ENCODE measurements at places on chromosomes 11 and 22. TPM values are rescaled to one million over a fixed set of nuclear protein-coding genes. Genes with fewer than 3 reads are reported as not detected.

- H3K27ac ChIP-seq, result no peak overlapping the region
- H3K4me1 ChIP-seq, result no peaks in the 10 kb centered on the region
- H3K36me3 ChIP-seq, result no peaks in the 10 kb centered on the region
- no peak for DNase-seq
- no peaks in the 10 kb centered on the region for H3K27me3 ChIP-seq
Observed at GRCh38 chr22:19285831-19286230, 5.7 kb downstream of the CLTCL1 start.

GRCh38 chr11:46436113-46436512, 44.5 kb upstream of the CHRM4 start:
- H3K27ac ChIP-seq, result no peak overlapping the region
- H3K4me1 ChIP-seq, result no peaks in the 10 kb centered on the region
- peaks cover 12% of the 10 kb centered on the region for H3K36me3 ChIP-seq
- no peaks in the 10 kb centered on the region for H3K27me3 ChIP-seq
- DNase-seq, result no peak

MYEOV gene
- 232 TPM for total RNA-seq

ART1 gene
- not detected for total RNA-seq

- no peak for DNase-seq
- no peaks in the 10 kb centered on the region for H3K36me3 ChIP-seq
- no peak overlapping the region for H3K27ac ChIP-seq
Observed at GRCh38 chr22:48320048-48320682, 1507.5 kb downstream of the BRD1 start.

GRCh38 chr22:24875862-24876506, 70.0 kb downstream of the SGSM1 start:
- no peak overlapping the region for H3K27ac ChIP-seq
- H3K27me3 ChIP-seq, result peaks cover 41% of the 10 kb centered on the region
- no peak overlapping the region for H3K4me3 ChIP-seq
- no peaks in the 10 kb centered on the region for H3K36me3 ChIP-seq

DNA sequence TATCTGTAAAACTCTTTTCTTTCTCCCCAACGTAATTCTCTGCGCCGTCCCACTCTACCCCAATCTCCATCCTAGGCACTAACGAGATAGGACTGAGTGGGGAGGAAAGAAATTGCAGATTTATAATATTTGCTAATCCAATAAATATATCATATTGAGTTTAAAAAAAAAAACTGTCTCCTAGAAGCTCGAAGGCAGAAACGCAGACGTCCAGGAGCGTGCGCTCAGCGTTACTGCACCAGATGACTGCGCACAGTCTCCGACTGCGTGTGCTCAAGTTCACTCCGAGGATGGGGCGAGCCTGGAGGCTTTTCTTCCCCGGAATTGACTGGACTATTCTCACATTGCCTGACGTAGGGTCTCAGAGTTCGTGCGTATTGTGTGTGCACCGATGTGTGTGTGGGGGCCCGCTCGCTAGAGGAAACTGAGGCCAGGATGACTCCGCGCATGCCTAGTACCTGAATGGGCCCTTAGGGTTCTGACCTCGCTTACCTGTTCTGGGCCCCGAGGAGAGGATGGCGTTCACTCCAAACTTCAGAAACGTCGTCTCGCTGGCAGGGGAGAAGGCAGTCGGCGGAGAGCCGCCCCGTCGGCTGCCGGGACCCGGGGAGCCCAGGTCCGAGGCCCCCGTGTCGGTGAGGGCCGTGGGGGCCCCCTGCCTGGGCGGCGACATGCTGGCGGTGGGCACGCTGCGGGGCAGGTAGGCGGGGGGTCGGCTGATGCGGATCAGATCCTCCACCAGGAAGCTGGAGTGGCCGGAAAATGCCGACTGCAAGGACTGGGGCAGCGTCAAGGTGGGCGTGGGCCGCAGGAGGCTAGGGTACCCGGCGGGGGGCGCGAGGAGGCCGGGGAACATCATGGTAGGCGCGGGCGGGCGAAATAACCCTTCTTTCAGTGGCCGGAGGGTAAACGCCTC, 551 bp downstream of the DBX1 start:
- DNase-seq, result no peak
- H3K36me3 ChIP-seq, result no peaks in the 10 kb centered on the region
- no peaks in the 10 kb centered on the region for H3K4me1 ChIP-seq
- H3K27ac ChIP-seq, result no peak overlapping the region
- H3K4me3 ChIP-seq, result no peak overlapping the region
- H3K27me3 ChIP-seq, result peaks cover 62% of the 10 kb centered on the region

SLC22A12 gene
- total RNA-seq, result not detected

DNA sequence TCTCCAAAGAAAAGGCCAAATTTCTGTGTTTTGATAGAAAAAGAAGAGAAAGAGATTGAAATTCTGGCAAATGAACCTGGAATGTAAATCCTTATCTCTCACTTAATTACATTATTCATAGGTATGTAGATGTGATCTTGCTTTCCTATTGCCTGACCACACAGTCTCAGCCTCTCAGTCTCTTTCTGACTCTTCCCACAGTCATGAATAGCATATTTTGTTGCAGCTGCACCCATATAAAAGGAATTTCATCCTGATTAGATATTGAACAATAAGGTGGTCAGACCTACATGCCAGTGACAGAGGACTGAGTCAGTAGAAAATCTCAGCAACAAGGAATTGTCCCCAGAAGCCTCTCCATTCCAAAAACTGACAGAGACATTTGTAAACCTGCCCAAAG, 62.9 kb upstream of the LRRC4C start:
- no peak for DNase-seq
- H3K4me1 ChIP-seq, result no peaks in the 10 kb centered on the region
- no peak overlapping the region for H3K27ac ChIP-seq

KDELR3 gene
- 15.5 TPM for total RNA-seq

FGF3 gene
- not detected for total RNA-seq

- H3K27me3 ChIP-seq, result no peaks in the 10 kb centered on the region
- H3K36me3 ChIP-seq, result no peaks in the 10 kb centered on the region
- DNase-seq, result no peak
- no peaks in the 10 kb centered on the region for H3K4me1 ChIP-seq
- H3K27ac ChIP-seq, result no peak overlapping the region
- no peak overlapping the region for H3K4me3 ChIP-seq
Observed at GRCh38 chr11:112651386-112651785, 309.8 kb upstream of the NCAM1 start.

CNTF gene
- 3.4 TPM for total RNA-seq

GRCh38 chr22:24982301-24983056, 30.0 kb downstream of the KIAA1671 start:
- H3K4me3 ChIP-seq, result no peak overlapping the region
- peaks cover 2% of the 10 kb centered on the region for H3K36me3 ChIP-seq
- H3K27me3 ChIP-seq, result no peaks in the 10 kb centered on the region
- no peak for DNase-seq

DNA sequence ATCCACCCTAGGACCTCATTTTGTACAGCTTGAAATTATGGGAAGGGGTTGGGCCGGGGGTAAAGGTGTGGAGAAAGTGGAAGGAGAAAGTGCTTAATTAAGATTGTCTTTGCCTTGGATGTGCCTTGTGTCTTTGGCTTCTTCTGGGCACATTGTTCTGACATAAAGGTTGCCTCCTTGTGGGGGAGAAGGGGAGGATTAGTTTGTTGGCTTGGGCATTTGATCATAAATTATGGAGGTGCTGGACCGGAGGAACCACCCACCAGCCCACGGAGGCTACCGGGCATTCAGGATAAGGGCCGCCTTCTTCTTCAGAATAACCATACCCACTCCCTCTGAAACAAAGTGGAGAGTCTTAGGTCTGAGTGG, 1.3 kb downstream of the PAFAH1B2 start:
- DNase-seq, result peak; percentile 41
- peak overlapping the region; percentile 85 for H3K4me3 ChIP-seq
- H3K27me3 ChIP-seq, result no peaks in the 10 kb centered on the region
- peaks cover 13% of the 10 kb centered on the region for H3K4me1 ChIP-seq
- peaks cover 31% of the 10 kb centered on the region for H3K36me3 ChIP-seq
- H3K27ac ChIP-seq, result peak overlapping the region; percentile 44

- H3K36me3 ChIP-seq, result no peaks in the 10 kb centered on the region
- H3K27me3 ChIP-seq, result no peaks in the 10 kb centered on the region
- H3K4me3 ChIP-seq, result no peak overlapping the region
- no peak overlapping the region for H3K27ac ChIP-seq
Observed at GRCh38 chr11:94066901-94067429, 45.8 kb downstream of the HEPHL1 start.

- no peak for DNase-seq
- no peak overlapping the region for H3K27ac ChIP-seq
- H3K36me3 ChIP-seq, result no peaks in the 10 kb centered on the region
- H3K4me1 ChIP-seq, result no peaks in the 10 kb centered on the region
Observed at GRCh38 chr11:27004103-27004502, 10.2 kb downstream of the FIBIN start.

DNA sequence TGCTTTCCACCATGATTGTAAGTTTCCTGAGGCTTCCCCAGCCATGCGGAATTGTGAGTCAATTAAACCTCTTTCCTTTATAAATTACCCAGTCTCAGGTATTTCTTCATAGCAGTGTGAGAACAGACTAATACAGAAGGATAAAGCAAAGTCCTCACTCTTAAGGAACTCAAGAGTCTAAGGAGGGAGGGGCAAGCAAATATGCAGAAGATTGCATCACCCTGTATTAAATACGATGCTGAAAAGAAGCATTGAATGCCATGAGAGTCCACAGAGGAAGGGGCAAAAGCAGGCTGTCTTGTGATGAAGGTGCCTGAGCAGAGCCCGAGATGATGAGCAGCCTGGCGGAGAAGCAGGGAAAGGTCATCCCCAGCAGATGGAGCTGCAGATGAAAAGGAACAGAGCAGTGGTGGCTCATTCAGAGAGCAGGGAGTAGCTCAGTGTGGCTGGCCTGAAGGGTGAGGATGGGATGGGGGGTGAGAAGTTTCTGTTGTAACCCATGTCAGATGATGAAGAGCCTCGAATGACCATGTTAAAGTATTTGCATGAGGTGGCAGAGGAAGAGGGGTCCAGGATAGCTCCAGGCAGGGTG, 6.3 kb upstream of the IZUMO1R start:
- H3K4me3 ChIP-seq, result no peak overlapping the region
- H3K36me3 ChIP-seq, result no peaks in the 10 kb centered on the region
- H3K27me3 ChIP-seq, result peaks cover 23% of the 10 kb centered on the region
- H3K27ac ChIP-seq, result no peak overlapping the region

GRCh38 chr11:126731576-126732142, 268.9 kb downstream of the KIRREL3 start:
- H3K27ac ChIP-seq, result no peak overlapping the region
- H3K36me3 ChIP-seq, result no peaks in the 10 kb centered on the region
- H3K27me3 ChIP-seq, result peaks cover 89% of the 10 kb centered on the region
- no peaks in the 10 kb centered on the region for H3K4me1 ChIP-seq

DNA sequence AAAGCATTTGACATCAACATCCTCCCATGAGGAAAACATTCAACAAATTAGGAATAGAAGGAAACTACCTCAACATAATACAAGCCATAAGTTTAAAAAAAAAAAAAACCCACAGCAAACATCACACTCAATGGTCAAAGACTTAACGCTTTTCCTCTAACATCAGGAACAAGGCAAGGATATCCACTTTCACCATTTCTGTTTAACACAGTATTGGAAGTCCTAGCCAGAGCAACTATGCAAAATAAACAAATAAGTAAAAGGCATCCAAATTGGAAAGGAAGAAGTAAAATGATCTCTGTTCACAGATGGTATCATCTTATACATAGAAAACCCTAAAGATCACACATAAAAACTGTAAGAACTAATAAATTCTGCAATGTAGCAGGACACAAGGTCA, 13.1 kb downstream of the FXYD6 start:
- no peak overlapping the region for H3K27ac ChIP-seq
- no peaks in the 10 kb centered on the region for H3K4me1 ChIP-seq
- H3K36me3 ChIP-seq, result no peaks in the 10 kb centered on the region
- H3K27me3 ChIP-seq, result peaks cover 77% of the 10 kb centered on the region

DNA sequence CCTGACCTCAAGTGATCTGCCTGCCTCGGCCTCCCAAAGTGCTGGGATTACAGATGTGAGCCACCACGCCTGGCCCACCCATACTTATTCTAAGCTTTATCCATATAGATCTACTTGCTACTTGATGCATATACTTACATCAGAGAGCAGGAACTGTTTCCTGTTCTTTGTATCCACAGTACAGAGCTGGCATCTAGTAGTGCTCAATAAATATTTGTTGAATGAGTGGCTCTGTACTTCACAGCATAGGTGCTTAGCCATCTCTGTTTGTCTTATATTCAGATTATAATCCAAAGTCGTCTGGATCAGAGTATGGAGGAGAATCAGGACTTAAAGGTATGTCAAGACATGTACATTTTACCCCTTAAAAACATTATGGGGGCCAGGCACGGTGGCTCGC, 38.6 kb upstream of the DLAT start:
- no peaks in the 10 kb centered on the region for H3K27me3 ChIP-seq
- no peaks in the 10 kb centered on the region for H3K36me3 ChIP-seq
- H3K4me1 ChIP-seq, result 0 out of 2 replicates have a peak, but pooled peaks cover 11% of the 10 kb centered on the region
- DNase-seq, result no peak

- no peak for DNase-seq
- no peak overlapping the region for H3K4me3 ChIP-seq
- H3K4me1 ChIP-seq, result no peaks in the 10 kb centered on the region
Observed at GRCh38 chr11:132405728-132406127, 1035.3 kb downstream of the NTM start.

OR2D2 gene
- total RNA-seq, result not detected

- H3K36me3 ChIP-seq, result no peaks in the 10 kb centered on the region
- H3K27me3 ChIP-seq, result peaks cover 84% of the 10 kb centered on the region
- no peak overlapping the region for H3K27ac ChIP-seq
Observed at GRCh38 chr22:39913886-39914285, 13.0 kb downstream of the GRAP2 start.

RGL4 gene
- not detected for total RNA-seq

- peaks cover 42% of the 10 kb centered on the region for H3K36me3 ChIP-seq
- peak within 1 kb of the TSS; percentile 97 for H3K27ac ChIP-seq
Observed at GRCh38 chr11:65498977-65499712, at the start of gene MALAT1. MALAT1 (plus strand) TSS chr11:65499045.

GRCh38 chr11:82975882-82976281, 74.3 kb downstream of the DDIAS start:
- no peaks in the 10 kb centered on the region for H3K36me3 ChIP-seq
- no peak overlapping the region for H3K4me3 ChIP-seq
- no peak overlapping the region for H3K27ac ChIP-seq
- no peak for DNase-seq
- H3K27me3 ChIP-seq, result no peaks in the 10 kb centered on the region

- H3K4me1 ChIP-seq, result peaks cover 27% of the 10 kb centered on the region
- H3K36me3 ChIP-seq, result peaks cover 9% of the 10 kb centered on the region
- H3K27me3 ChIP-seq, result no peaks in the 10 kb centered on the region
- H3K27ac ChIP-seq, result no peak overlapping the region
- H3K4me3 ChIP-seq, result no peak overlapping the region
Observed at GRCh38 chr11:111797145-111797581, 31.0 kb upstream of the PPP2R1B start.

PARVG gene
- not detected for total RNA-seq
